Spleen (tissue), 13 donors: ENCODE measurements at places on chromosomes 11 and 22.

GRCh38 chr11:10325277-10326011 is 20.6 kb downstream of the ADM start:
- no peak for DNase-seq

- no peak for DNase-seq
These were observed 31.3 kb downstream of the CTNND1 start for GRCh38 chr11:57792870-57793269.

DNA sequence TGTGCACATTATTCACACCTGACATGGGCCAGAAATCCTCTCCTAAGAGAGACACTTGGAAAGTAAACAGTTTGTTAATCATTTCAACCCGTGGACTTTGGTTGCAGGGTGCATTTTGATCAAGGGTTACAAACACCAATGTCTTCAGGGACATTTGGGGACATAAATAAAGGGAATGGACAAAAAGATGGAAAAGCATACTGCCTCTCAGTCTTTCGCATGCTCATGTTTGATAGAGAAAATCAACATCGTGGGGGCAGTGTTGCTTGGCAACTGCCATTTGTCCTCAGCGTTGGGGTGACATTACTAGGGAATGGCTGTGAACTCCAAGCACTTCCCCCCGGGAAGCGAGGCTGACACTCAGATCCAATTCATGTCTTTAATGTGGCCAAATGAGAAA is 114.7 kb upstream of the OR4B1 start:
- DNase-seq: no peak

DNA sequence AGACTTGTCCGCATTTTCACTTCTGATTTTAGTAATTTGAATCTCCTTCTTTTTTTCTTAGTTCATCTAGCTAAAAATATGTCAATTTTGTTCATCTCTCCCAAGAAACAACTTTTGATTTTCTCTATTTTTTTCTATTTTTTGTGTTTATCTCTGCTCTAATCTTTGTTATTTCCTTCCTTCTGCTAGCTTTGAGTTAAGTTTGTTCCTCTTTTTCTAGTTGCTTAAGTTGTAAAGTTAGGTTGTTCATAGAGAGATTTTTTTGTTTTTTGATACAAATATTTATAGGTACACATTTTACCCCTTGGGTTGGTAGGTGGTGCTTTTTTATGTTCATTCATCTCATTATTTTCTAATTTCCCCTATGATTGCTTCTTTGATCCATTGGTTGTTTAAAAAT is 22.1 kb upstream of the XKR3 start:
- no peak for DNase-seq

- no peak for DNase-seq
These were observed 113.4 kb upstream of the RRM1 start for GRCh38 chr11:3981084-3981633.
